ENCODE measurements at places on chromosomes 2 and 18.
A peak's percentile ranks its signal among the peaks of the same experiment; 100 is the strongest.

DNA sequence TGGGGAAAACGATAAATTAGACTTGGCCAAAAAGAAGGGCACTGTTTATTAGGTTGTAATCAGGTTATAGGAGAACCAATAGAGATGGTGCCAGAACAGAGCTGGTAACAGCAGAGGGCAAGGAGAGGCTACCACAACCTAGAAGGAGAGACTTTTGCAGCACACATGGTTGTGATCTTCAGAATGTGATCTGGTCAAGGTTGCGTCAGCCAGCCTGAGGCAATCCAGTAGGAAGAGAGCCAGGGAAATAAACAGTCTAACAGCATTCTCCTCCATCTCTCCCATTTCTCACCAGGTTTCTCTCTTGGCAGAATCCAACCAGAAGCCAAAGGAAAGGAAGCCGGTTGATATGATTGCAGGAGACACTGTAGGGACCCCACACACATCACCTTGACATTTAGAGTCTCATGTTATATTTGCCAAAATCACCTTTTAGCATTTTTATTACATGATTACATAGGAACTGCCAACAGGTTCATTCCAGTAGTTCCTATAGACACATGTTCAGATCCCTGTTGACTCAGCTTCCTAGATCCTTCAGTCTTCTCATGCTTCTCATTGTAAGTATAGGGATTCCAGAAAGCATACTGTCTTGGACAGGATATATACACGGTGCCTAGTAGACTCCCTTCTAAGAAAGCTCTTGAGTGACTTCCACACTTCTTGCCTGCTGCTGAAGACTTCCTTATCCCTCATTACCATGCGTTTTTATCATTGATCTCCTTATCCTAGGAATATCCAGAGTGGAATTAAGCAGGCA lies 17.6 kb upstream of the SPATS2L start:
- DNase-seq: no peak

- DNase-seq: peak; percentile 30
These were observed 164.2 kb downstream of the INHBB start for GRCh38 chr2:120509991-120510735.

DNA sequence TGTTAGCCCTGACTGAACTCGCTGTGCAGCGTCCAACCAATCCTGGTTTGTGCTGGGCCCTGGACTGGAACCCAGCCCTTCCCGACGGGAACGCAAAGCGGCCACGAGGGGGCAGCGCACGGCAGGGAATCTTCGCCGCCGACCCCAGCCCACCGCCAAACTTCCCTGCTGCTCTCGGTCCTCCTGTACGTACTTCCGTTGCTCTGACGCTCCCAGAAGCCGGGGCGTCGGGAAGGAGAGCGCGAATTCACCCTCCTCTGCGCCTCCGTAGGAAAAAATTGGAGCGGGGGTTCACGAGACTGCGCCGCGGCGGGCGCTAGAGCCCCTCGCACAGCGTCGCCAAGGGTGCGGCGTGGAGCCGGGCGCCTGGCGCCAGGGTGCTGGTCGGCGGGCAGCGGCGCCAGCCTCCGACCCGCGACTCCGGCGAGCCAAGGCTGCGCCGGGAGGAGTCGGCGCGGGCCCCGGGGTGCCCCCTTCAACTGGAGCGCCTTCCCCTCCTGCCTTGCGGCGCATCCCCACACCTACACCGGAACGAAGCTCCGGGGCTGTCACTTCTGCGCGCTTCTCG lies 873 bp upstream of the SH3RF3 start:
- peak; percentile 77 for DNase-seq

DNA sequence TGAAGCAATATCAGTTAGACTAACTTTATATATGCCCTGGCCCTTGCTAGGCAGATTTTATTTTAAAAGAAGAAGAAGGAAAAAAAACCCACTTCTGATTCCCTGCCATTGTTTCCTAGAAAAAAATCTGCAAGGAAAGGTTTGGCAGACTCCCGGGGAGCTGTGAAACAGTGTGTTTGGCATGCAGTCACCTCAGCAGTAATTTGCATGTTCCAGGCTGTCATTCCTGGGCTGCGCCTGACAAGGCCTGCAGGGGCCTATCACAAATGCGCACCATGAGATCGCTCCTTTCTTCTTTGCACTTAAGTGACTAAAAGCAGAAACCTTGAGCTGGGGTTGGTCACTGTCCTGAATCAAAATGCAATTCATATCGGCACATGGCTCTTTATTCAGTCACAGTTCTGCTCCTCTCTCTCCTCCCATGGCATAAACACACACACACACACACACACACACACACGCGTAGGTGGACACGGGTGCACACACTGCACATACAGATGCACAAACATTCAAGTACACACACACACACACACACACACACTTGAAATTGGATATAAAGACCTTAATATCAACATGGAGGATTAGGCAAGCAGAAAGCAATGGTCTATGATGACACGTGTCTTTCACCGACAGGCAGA lies 172.8 kb downstream of the MYT1L start:
- no peak for DNase-seq

DNA sequence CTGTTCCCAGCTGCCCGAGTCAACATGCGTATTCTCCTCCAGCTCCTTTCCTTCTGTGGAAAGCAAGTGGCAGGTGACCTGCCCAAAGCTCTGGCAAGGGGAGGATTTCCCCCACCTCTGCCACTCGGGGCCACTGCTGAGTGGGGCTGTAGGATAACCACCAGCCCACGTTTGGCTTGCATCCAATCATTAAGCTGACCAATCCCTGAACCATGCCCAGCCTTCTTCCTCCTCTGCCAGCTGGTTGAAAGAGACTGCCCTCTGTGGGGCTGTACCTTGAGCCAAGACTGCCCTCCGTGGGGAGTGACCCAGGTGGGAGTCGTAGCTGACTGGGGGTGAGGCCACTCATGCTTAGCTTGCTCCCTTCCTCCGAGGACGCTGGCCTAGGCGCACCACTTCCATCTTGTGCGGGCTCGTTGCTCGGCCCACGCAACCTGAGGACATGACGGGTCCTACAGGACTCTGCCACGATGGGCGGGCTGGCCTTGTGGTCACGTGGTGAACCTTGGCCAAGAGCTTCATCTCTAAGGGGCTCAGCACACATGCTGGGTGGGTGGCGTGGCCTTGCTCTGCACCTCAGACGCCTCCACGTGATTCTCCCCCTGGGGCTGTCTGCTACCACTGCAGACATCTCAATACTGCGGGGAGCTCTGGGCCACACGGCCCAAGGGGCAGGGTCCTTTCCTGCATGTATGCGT lies 112.1 kb downstream of the NDUFA10 start:
- no peak for DNase-seq

DNA sequence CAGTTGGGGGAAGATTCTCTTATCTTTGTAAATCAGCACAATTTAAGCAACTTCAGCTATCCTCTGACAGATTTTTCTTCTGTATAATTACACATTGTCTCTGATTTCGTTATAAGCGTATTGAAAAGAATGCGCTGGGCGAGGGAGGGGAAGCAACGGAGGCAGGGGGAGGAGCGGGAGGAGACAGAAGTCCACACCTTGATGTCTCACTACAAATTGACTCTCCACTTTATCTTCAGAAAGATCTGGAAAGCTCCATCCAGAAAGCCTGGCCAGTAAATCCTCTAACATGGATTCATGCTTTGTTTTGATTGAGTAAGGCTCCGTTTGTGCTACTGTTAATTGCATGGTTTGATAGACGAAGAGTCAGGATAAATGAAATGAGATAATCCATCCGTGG lies 76.6 kb downstream of the SMIM21 start:
- DNase-seq: no peak

DNA sequence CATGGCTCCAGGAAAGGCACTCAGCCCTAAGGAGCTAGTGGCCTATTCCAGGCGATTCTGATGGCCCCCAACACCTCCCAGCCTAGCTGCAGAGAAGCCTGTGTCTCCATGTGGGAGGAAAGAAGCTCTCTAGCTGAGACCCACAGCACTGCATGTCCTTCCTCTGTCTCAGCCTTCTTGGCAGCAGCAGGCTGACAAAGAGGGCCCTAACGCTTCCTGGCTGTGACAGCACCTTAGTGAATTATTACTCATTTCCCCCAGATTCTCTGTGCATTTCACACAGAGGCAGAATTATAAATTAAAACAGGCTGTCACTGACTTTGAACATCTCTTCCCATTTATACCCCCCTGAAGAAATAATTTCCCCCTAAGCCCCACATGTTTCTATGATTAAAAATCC lies 206.8 kb downstream of the CLIP4 start:
- no peak for DNase-seq

GRCh38 chr2:118697781-118698180 lies 149.7 kb downstream of the EN1 start:
- no peak for DNase-seq

DNA sequence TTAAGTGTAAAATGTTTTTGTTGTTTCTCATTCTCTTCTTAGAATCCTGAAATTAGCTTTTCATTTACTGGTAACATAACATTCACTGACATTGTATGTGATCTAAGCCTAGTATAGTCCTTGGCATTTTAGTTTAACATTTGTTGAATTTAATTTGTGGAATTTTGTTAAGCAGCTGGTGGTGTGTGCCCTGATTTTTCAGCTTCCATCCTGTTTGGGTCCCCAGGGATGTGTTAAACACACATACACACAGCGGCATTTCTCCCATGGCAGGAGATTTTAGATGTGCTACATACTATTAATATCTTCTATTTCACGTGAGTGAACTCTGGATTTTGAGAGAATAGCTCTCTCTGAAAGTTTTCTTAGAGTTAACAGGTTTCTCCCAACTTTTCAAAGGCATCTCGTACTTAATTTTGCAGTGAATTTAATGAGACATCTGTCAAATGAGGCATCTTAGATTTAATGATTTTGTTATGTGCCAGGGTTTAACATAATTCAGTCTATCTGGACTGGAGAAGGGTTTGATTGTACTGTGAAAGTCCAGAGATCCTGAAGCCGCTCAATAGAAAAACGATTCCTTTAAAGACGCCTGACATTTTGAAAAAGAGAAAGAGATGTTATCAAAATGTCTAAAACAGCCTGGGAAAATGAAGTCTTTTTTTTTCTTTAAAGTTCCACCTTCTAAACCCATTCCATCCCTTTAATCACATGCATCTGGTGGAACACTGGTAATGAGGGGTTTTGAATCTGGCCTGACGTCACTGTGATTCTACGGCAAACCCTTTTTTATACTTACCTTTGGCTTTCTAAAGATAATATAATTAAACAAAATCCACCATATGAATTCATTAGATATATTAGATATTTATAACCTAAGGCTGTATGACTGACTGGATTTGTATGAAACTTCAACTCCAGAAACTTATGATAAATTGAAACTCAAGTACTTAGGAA lies 6.8 kb downstream of the PHLPP1 start:
- no peak for DNase-seq

DNA sequence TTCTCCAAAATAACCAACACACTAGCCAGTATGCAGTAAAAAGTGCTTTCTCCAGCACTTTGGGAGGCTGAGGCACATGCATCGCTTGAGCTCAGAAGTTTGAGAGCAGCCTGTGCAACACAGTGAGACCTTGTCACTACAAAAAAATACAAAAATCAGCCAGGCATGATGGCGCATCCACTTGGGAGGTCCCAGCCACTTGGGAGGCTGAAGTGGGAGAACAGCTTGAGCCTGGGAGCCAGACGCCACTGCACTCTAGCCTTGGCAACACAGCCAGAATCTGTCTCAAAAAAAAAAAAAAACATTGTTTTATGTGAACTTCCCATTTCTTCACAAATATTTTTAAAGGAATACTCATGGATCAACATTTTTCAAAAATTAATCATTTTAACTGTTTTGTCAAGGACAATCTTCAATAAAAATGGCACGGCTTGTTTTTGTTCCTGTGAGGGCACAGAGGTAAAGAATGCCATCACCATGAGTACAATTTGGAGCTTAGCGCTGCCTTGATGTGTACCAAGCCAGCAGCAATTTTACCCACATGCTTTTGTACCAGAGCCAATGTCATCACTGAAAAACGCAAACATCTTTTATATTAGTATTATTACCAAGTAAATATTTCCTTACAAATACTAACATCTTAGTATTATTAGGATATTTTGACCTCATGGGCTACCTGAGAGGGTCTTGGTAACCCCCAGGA lies 26.7 kb downstream of the RAB1A start:
- DNase-seq: no peak

DNA sequence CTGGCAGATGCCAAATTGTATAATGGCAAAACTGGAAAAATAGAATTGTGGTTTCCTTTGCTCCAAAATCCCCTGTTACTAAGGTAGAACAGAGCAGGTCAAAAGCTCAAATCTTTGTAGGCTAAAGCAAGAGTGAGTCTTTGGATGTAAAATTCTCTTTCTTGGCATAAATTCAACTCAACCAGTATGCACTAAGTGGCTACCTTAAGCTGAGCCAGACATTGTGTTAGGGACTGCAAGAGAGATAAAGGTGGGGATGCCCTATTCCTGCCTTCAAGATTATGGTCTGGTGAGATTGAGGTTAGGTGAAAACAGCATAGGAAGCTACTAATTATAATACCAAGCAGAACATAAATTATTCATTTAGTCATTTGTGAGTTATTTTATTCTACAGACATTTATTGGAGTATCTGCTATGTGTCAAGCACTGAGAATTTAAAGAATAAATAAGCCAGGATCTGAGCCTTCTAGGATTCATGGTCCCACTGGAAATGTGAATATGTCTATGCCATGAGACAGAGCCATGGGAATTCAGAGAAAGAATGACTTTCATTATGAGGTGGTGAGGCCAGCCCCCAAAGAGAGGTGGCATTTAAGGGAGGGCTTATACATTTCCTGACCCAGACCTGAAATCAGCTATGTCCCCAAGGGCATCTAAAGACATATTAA lies 198.0 kb upstream of the NCKAP5 start:
- no peak for DNase-seq

Measured in nucleus accumbens (tissue), 56 donors.